H1 (cell line): ENCODE measurements at places on chromosomes 3 and 15. TPM values are rescaled to one million over a fixed set of nuclear protein-coding genes. Genes with fewer than 3 reads are reported as not detected.

DNA sequence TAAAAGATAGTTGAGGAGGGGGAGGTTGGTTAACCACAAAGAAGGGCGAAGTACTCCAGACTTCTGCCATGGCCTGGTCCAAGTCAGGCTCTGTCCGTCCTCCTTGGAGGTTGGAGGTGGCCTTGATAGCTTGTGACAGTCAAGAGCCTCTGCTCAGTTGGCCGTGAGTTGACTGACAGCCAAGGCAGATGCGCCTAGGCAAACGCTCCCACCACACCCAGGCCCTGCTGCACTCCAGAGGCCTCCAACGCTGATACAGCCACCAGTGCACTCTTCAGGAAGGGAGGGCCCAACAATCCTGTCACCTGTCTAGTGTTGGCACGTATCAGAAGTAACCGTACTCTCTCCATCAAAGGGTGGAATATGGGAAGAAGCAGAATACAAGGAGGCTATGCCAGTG is 9.3 kb downstream of the RBPMS2 start:
- DNase-seq, result no peak
- no peaks in the 10 kb centered on the region for H3K27me3 ChIP-seq
- no peak overlapping the region for H3K27ac ChIP-seq
- H3K36me3 ChIP-seq, result no peaks in the 10 kb centered on the region
- peaks cover 6% of the 10 kb centered on the region for H3K4me1 ChIP-seq

- no peak overlapping the region for H3K4me3 ChIP-seq
- peak overlapping the region; percentile 69; the same call in 1 of the 2 replicates for H3K27ac ChIP-seq
- H3K4me1 ChIP-seq, result peaks cover 11% of the 10 kb centered on the region
- H3K36me3 ChIP-seq, result no peaks in the 10 kb centered on the region; the same call in 1 of the 2 replicates
Observed at GRCh38 chr3:37963016-37963415, 27.6 kb upstream of the VILL start.

DNA sequence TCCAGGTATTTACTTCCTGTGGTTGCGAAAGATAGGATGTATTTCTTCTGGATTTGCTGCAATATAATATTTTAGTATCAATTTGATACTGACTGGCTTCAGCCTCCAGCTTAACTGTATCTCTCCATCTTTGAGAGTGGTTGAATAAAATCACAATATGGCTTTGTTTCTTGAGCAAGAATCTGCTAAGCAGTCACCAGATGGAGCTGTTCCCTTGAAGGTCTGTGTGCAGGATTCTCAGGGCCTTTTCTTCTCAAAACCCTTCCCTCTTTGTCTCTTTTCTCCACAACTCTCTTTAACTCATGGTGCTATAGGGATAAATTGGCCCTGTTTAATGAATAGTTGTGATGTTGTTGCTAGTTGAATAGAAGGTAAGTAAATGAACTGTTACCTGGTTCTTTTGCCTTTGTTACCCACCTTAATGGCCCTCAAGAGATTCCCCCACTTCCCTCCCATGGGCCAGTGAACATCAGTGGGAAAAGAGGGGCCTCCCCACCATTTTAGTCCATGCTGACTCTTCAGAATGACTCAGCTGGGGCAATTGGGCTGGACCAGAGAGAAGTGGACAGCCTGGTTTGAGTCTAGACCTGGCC is 34.8 kb upstream of the RAB6B start:
- no peak overlapping the region for H3K4me3 ChIP-seq
- no peak overlapping the region for H3K27ac ChIP-seq
- H3K27me3 ChIP-seq, result peaks cover 14% of the 10 kb centered on the region; the same call in 1 of the 2 replicates
- no peak for DNase-seq

The ALDH1A3 gene
- 5.5 and 5.7 TPM in 2 replicates for total RNA-seq

The MYEF2 gene
- 78.2 and 79.2 TPM in 2 replicates for total RNA-seq

DNA sequence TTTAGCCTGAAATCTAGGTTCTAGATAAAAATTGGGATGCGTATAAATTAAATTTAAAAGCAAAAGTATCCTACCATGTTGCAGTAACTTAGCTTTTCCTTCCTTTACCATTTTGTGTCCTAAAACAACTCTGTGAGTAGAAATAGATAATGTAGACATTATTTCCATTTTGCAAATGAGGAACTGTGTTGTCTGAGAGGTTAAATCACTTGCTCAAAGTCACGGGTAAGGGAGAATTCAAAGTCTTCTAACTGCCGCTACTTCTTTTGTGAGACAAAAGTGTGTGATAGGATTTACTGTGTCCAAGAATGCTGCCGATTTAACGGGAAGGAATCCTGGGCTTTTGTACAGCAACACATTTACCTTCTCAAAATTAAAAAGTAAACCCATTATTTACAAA is 40.7 kb downstream of the MYO1E start:
- H3K4me1 ChIP-seq, result peaks cover 16% of the 10 kb centered on the region
- no peak for DNase-seq
- no peak overlapping the region for H3K4me3 ChIP-seq
